ENCODE measurements at places on chromosomes 12 and 14.

- no peak for DNase-seq
Measured at GRCh38 chr12:117502633-117503032, 141.2 kb upstream of the NOS1 start.

DNA sequence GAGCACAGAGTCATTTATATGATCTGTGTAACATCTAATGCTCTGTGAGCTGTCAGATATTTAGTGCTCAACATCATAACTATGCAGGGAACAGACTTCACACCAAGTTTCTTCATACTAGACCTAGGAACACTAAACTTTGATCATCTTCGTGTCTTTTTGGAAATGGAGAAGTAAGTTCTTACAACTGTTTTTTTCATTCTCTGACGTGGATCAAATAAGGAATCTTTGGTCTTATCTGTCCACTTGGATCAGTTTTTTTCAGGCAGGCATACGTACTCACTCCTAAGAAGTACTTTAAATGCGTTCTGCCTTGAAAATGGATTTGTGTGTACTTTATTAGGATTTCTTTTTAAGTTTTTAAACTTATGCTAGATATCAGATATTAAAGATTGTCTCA lies 191.0 kb downstream of the FBXL14 start:
- DNase-seq, result no peak

DNA sequence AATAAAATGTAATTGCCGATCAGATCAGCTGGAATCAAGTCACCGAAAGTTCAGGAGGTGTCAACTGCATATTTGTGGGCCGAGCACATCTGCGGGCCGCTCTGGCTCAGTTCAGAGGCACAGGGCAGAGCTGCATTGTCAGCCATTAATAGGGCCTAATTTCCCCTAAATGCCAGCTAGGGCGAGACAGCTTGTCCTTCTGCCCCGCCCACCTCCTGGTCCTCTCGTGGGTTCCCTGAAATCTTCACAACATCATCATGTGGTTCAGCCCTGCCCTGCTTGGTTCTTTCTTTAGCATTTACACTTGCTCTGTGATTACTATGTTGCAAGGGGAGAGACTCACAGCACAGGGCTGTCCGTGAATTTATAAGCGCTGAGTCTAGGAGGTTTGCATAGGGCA lies 148.9 kb downstream of the CHST11 start:
- DNase-seq, result no peak

- DNase-seq, result no peak
Measured at GRCh38 chr14:93965287-93965821, 11.0 kb downstream of the ASB2 start.

DNA sequence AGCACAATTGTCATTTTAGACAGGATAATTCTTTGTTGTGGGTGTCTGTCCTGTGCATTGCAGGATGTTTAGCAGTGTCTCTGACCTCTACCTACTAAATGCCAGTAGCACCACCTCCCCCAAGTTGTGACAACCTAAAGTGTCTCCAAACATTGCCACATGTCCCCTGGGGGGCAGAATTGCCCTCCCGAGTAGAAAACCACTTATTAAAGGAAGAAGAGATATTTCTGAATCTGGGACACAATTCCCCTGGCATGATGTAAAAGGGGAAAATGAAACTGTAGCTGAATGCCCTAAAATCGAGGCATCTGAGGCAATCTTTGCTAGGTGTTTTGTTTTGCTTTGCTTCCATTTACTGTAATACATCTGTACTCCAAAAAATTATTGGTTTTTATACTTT lies 116.8 kb upstream of the NAP1L1 start:
- no peak for DNase-seq

- no peak for DNase-seq
Measured at GRCh38 chr14:103391048-103391447, 5.8 kb downstream of the MARK3 start.

GRCh38 chr12:123997033-123997822 lies 24.2 kb downstream of the ZNF664 start:
- no peak for DNase-seq

- no peak for DNase-seq
Measured at GRCh38 chr12:5177096-5177495, 133.4 kb downstream of the KCNA5 start.
